Activated CD4-positive, alpha-beta T cell treated with anti-CD3 and anti-CD28 coated beads for 24 hours (primary cell): ENCODE measurements at places on chromosomes 12 and 14.

- peak; percentile 35 for DNase-seq
These were observed 1.0 kb downstream of the INSM2 start for GRCh38 chr14:35534873-35535482.

- no peak for DNase-seq
These were observed 116.5 kb downstream of the BTG1 start for GRCh38 chr12:92029136-92029535.

- DNase-seq = no peak
These were observed 83.3 kb downstream of the KITLG start for GRCh38 chr12:88496891-88497371.

- DNase-seq = no peak
These were observed 27.2 kb downstream of the KRT80 start for GRCh38 chr12:52164624-52165023.

DNA sequence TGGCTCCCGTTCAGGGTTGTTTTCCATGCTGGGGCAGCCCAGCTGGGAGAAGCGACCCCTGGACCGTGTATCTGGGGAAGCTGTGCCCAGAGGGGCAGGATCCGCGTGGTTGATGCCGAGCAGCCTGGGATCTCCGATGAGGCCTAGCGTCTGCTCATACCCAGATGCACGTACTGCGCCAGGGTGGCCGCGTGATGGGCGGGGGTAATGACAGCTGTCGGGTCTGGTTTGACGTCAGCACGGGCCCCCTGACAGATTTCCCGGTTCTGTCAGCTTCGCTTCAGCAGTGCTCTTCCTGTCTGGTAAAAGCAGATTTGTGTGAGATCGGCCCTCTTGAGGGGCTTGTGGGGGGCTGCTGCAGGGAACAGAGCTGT is 147.3 kb downstream of the TSPAN9 start:
- DNase-seq = no peak

DNA sequence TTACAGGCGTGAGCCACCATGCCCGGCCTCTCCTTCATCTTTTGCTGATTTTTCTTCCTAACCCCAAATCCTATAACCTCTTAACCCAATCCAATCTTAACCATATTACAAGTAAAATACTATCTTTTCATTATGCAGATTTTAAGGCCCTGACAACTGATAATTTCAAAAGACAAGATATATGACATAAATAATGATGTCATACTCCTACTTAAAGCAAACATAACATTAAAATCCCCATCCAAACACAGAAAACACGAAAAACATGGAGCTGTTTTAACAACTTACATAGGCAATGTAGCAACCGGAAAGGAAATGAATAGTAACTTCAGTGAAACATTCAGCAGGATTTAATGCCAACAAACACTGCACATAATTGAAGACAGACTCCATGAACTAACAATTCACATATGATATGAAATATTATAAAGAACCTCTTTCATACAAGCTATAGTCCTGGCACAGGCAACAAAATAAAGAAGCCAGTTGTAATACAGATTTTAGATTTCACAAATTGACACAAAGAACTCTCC is 21.5 kb downstream of the USP44 start:
- DNase-seq = no peak

DNA sequence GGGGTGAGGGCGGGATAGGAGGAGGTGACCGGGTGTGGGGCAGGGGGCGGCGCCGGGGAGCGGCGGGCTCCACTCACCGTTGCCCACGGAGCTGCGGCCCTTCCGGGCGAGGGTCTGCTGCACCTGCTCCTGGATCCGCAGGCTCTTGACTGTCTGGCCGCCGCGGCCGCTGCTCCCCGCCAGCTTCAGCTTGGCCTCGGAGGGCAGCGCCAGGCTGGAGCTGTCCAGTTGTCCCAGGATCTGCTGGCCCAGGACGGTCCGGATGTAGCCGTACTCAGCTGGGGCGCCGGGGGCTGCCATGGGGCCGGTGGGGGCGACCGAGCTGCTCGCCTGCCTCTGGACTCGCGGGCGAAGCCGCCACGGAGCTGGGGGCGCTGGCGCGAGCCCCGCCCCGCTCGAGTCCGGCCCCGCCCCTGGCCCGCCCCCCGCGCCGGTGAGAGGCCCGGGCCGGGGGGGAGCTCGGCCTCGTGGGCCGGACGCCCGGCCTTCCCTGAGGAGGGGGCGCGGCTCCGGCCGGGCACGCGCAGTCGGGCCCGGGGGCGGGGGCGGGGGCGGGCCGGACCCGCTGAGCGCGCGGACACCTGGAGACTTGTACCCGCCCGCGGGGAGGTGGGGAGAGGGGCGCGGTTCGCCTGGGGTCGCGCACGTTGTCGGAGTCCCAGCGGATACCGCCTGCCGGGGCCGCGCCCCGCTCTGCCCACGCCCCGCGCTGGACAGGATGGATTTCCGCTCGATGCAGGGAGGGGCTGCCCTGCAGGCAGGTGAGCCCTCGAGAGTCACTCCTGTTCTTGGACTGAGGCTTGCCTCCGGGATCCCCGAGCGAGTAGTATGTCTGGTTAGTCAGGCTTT is at the start of gene PKP2:
Gene PKP2, minus strand, starts transcription at position 346 of the 849 bp plus-strand sequence. Its CDS starts 46 bp downstream, at position 300.
- no peak for DNase-seq

DNA sequence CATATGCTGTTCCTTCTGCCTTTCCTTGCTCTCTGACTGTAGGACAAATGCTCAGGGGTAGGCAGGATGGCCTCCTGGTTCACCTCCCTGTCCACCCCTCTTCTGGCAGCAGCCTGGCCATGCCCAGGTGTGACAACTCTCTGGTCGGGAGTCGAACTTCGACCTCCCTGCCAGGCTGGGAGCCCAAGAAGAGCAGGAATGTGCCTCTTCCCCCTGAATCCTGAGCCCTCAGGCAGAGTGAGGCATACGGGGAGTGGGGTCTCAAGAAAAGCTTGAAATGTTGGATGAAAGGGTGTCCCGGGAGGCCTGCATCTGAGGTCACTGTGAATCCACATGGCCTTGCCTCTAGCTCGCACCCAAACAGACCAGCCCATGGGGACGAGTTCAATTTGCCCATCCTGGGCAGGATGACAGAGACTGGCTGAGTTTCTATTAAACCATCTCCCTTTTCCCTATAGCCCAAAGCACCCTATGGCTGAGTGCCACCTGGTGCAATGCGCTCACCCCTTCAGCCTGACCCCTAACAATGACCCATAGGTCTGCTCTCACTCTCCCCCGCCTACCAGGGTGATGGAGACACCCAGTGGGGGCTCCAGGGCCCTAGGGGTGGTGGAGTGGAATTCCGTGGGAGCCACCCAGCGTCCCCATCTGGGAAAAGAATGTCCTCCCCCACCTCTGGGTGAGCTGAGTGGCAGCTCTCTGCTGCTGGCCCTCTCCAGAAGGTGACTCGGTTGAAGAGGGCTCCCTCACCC is 52.9 kb upstream of the DIO3 start:
- DNase-seq = no peak
